ENCODE measurements at places on chromosomes 6 and 20. TPM values are rescaled to one million over a fixed set of nuclear protein-coding genes. Genes with fewer than 3 reads are reported as not detected.

DNA sequence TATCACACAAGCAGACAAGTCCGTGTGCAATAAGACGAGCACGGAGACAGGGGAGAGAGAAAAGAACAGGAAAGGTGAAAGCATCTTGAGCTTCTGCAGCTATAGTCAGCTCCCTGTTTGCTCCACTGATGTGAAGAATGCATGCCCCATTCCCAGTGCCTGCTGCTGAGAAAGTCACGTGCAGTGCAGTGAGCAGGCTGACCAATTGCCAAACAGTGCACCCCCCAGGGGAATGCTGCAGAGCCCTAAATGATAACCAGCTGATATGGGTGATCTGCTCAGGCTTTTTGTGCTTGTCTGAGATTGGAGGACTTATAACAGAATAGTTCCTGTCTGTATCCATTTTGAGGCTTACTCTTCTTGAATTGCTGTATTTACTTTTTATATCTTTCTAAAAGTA, 121.5 kb downstream of the PACRG start:
- DNase-seq, result peak; percentile 12

- peak; percentile 23 for DNase-seq
Observed at GRCh38 chr6:22873513-22874136, 304.3 kb downstream of the HDGFL1 start.

The TXLNB gene
- 35.0 TPM for polyA plus RNA-seq

- DNase-seq, result no peak
Observed at GRCh38 chr6:157845493-157846259, 22.6 kb downstream of the SNX9 start.

DNA sequence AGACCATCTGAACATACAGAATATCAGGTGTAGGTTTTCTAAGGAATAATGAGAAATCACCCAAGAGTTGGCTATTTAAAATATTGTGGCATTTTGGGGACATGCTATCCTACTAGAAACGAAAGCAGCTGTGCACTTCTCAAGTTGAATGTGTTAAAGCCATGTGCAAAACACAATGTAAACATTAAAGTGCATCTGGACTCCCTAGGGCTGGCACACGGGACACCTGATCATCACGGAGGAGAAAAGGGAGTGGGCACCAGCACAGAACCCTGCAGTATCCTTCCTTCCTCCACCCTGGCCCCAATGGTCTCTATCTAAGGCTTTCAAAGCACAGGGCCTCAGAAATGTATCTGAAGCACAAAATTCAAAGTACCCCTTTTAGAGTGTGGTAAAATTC, 94.3 kb downstream of the INSM1 start:
- no peak for DNase-seq

The UNC5CL gene
- polyA plus RNA-seq, result 1.9 TPM

GRCh38 chr6:103504501-103505154, 1355.1 kb downstream of the HACE1 start:
- no peak for DNase-seq

The PNRC1 gene
- polyA plus RNA-seq, result 45.5 TPM

GRCh38 chr6:26056583-26057350, 30.5 kb upstream of the HFE start:
- DNase-seq, result no peak

- DNase-seq, result no peak
Observed at GRCh38 chr20:41960166-41960565, 342.0 kb upstream of the CHD6 start.

- peak; percentile 30 for DNase-seq
Observed at GRCh38 chr6:26311385-26312095, 53.5 kb upstream of the BTN3A2 start.

- no peak for DNase-seq
Observed at GRCh38 chr6:36800223-36801076, 38.8 kb downstream of the CPNE5 start.

- DNase-seq, result no peak
Observed at GRCh38 chr6:121884620-121885019, 449.2 kb downstream of the GJA1 start.

The LRFN2 gene
- polyA plus RNA-seq, result not detected

The TRIM31 gene
- not detected for polyA plus RNA-seq

The SNX9 gene
- 18.8 TPM for polyA plus RNA-seq

The BCAS4 gene
- polyA plus RNA-seq, result 0.54 TPM

The RTEL1 gene
- 18.8 TPM for polyA plus RNA-seq

DNA sequence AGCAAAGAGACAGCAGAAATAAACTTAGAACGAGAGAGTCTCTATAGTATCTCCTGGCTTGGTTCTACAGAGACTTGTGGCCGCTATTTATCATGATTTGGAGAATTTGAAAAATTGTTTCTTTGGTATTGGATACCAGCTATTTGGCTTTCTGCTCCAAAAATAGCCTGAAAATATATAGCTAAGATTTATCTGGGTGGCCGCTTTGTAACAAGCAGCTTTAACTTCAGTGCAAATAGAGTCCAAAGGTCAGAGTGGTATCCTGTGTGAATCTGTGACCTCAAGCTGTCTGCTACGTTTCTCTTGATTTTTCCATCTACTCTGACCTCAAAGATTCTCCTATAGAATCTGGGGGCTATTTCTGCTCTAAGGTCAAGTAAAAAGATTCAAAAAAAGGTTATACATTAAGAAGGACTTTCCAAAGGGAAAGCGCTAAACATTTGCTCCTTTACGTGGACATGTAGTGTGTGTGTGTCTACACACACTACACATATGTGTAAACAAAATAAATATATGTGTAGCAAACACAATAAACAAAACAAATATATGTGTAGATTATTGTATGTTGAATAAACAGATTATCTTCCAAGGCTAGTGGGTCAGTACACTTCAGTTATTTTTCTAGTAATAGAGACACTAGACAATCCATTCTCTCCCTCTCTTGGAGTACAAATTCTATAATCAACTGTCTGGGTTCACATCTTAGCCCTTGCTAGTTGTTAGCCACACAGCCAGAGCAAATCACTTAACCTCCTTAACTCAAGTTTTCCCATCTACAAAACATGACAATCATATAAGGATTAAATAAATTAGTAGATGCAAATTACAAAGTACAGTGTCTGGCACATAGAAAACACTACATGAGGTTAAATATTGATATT, 40.8 kb downstream of the CHD6 start:
- no peak for DNase-seq

GRCh38 chr6:169014211-169015197, 239.1 kb downstream of the THBS2 start:
- no peak for DNase-seq

GRCh38 chr6:72905705-72906478, 284.0 kb downstream of the KCNQ5 start:
- no peak for DNase-seq

The XKR7 gene
- polyA plus RNA-seq, result not detected

The APCDD1L gene
- 0.25 TPM for polyA plus RNA-seq

The DIDO1 gene
- 16.0 TPM for polyA plus RNA-seq

DNA sequence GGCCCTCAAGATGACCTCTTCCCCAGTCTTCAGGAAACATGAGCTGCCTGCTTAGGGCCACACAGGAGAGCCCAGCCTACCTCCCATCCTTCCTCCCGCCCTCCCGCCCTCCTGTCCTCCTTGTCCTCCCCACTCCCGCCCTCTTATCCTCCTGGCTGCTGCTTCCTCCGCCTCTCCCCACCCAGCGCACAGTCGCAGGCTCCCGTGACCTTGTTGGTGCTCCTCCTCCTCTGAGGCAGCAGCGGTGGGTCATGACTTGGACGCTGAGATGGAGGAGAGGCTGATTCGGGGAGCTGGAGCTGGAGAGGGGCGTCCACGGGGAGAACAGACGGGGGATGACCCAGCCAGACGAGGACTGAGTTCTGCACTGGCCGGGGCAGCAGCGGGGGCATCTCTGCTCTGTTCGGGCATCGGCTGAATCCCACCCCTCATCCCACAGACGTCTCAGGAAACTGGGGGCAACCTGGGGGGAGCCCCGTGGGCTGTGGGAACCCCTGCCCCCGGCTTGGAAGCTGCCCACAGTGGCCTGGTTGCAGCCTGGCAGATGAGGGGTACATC, 32.4 kb downstream of the CHRNA4 start:
- no peak for DNase-seq

DNA sequence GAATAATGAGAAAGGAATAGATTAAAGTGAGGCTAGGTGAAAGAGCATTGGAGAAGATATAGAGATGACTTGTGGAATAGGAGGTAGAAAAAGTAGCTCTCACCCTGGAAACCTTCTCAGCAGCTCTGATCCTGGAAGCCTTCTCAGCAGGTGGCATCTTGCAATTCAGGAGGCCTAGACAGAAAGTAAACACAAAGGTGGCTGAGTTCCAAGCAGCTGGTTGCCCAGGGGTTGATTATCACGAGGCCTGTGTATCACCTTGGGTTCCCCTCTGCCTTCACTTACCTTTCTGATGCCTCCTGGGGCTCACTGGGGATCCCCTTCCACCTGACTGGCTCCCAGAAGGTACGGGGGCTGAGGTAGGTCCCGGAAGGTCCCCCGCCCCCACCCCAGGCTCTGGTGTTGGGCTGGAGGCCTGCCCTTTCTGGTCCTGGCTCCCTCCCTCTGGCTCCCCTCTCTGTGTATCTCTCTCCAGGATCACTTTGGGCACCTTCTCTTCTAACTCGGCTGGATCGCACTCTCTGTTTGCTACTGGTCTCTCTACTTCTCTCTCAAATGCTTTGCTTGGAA, 9.7 kb downstream of the MDC1 start:
- no peak for DNase-seq

DNA sequence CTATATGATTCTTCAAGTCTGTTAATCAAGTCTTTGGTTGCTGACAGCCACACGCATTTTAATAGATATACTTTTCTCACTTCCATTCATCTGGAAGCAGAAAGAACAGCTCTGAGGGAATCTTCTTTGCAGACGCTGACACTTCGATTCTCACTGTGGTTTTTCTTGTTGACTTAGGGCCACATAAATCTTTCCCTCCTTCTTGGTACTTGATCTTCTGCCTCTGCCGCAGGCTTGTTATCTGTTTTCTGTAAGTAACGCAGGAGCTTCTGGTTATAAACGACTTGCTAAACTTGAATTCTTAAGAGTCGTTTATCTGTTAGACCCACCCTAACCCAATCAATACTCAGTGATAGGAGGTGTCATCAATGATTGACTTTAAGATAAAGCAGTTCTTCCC, 268.8 kb upstream of the SULF2 start:
- DNase-seq, result no peak

The SRMS gene
- not detected for polyA plus RNA-seq

DNA sequence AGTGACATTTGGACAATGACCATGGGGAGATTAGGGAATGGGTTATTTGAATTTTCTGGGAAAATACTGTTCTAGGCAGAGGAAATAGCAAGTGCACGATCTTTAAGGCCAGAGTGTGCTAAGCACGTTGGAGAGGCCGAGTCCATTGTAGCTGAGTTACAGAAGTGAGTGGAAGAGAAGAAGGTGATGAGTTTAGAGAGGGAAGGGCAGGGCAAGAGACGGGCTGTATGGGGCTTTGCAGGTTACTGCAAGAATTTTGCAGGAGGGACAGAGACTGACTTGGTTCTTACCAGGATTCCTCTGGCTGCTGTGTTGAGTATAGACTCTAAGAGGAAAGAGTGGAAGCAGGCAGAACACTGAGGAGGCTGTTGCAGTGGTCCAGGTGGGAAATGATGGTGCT, 1.1 kb upstream of the NCOA3 start:
- no peak for DNase-seq

GRCh38 chr6:54248994-54249393, 59.2 kb upstream of the TINAG start:
- no peak for DNase-seq

- DNase-seq, result no peak
Observed at GRCh38 chr6:18323935-18324705, 59.8 kb upstream of the DEK start.

DNA sequence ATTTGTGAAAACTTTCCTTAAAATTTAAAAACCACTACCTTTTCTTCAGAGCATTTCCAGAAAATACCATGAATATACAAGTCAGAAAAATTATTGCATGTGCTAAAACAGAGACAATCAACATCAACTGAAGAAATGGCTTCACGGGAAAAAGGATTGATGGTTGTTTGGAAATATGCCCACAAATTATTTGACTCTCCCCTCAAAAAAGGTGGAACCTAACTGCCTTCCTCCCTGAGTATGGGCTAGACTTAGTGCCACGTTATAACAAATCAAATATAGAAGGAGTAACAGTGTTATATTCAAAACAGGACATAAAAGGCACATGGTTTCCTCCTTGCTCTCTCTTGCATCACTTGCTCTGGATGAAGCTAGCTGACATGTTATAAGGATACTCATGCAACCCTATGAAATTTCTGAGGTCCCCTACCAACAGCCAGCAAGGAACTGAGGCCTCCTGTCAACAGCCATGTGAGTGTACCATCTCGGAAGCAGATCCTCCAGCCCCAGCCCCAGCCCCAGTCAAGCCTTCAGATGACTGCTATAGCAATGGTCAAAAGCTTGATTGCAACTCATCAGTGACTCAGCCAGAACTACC, 8.4 kb downstream of the BTBD9 start:
- DNase-seq, result no peak

DNA sequence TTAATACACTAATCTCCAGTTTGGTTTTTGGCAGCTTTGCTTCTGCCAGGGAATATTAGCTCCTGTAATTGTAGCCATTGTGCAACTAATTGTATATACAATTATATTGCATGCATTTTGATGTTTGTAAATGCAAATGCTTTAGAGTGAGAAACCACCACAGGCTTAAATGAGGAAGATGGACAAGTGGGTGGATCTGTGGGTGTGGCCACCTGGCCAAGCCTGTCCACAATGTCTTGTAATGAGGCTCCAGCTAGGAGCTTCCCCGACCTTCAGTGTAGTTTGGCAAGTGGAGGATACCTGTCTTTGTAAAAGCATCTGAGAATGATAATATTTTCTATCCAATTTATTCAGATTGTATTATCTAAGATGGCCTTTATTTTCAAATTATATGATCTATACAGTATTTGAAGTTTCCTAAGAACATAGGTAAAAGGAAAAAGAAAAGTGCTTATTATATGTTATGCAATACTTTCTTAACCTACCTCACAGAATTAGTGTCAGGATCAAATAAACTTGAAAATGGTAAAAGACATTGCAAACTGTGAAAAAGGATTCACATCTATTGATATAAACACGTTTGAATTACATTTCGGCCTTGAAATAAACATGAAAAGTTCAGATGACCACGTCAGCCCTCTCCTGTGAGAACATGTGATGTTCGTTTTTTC, 49.3 kb upstream of the ARID1B start:
- no peak for DNase-seq

DNA sequence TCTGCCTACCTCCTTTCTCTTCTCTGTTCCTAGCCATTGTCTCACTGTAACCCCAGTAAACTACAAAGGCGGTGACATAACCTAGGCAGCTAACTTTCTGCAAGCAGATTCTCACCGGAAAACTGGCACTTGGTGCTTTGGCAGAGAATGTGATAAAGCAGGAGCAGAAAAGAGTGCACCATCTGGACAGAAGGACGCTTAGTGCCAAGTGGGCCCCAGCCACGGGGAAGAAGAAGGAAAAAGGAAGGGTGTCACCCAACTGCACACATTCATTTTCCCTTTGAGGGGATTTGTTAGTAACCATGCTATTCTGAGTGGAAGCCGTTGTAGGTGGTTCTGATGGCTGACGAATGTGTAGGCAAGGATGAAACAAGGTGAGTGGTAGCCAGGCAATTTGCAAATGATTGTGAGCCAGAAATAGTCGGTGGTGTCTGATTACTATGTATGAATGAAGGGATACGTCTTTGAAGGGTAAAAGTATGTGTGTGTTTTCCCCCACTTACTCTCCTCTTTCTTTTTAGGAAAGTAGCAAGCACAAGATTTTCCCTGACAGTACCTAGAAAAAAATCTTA, 148.3 kb upstream of the STXBP5 start:
- DNase-seq, result no peak

Measured in heart right ventricle (tissue), 16 donors.